ENCODE measurements at places on chromosomes 1 and 21.

DNA sequence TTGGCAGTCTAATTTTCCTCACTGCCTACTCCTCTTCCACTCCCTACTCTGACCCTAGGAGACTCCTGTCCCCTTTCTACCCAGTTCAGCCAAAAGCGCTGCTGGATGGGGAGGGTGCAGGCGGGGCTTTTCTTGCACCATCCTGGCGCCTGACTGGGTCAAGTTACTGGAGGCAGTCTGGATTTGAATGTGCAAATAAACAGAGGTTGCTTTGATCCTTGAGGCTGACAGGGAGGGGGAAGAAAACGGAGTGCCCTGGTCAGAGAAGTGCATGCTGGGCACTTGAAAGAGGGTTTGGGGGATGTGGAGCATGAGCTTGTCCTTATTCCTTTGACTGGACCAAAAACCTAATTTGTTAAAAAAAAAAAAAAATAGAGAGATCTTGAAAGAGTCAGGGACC lies 76.8 kb upstream of the SOX13 start:
- DNase-seq = no peak

GRCh38 chr21:14686466-14687267 lies 140.6 kb upstream of the SAMSN1 start:
- no peak for DNase-seq

- DNase-seq = no peak
Measured at GRCh38 chr1:236808005-236808404, 12.9 kb downstream of the MTR start.

DNA sequence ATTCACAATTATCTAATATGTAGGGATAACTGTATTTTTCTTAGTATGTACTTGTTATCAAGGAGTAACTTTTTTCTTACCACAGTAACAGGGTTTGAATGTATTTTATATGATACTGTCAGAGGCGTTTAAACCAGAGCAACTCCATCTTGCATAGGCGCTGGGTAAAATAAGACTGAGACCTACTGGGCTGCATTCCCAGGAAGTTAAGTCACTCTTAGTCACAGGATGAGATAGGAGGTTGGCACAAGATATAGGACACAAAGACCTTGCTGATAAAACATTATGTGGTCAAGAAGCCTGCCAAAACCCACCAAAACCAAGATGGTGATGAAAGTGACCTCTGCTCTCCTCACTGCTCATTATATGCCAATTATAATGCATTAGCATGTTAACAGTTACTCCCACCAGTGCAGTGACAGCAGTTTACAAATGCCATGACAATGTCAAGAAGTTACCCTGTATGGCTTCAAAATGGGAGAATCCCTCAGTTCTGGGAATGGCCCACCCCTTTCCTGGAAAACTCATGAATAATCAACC lies 64.8 kb downstream of the RPE65 start:
- DNase-seq = no peak

GRCh38 chr1:213986020-213986924 lies 1.5 kb upstream of the PROX1 start:
- DNase-seq = no peak

DNA sequence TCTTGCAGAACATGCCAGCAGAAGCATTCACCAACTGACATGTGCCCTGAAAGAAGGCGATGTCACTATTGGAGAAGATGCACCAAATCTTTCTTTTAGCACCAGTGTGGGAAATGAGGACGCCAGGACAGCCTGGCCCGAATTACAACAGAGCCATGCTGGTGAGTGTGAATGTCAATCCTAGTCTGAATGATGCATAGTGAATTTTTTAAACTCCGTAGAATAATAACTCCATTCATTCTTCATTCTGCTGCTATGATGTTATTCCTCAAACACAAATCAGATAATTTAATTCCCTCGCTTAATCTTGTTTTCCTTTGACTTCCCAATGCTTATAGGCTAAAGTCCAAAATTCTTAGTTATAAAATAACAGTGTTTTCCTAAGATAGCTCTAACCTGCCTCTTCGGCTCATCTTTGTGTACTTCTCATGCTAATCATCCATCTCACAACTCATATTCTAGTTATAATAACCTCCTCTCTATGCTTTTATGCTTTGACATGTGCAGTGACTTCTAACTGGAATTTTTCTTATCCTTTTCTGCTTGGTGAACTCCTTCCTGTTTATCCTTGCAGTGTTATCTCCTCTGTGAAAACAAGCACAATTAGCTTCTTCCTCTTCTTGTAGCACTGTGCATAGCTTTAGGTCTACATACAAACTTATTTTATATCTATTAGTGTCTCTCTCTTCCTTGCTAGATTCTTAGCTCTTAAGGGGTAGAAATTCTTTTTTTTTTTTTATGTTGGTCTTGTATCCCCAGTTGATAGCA lies 14.4 kb downstream of the SDCCAG8 start:
- no peak for DNase-seq

All from activated CD4-positive, alpha-beta T cell treated with anti-CD3 and anti-CD28 coated beads for 48 hours (primary cell).